T-helper 2 cell (primary cell): ENCODE measurements at places on chromosomes 6 and 20.

GRCh38 chr6:168345896-168346754, 26.5 kb upstream of the DACT2 start:
- DNase-seq, result no peak

DNA sequence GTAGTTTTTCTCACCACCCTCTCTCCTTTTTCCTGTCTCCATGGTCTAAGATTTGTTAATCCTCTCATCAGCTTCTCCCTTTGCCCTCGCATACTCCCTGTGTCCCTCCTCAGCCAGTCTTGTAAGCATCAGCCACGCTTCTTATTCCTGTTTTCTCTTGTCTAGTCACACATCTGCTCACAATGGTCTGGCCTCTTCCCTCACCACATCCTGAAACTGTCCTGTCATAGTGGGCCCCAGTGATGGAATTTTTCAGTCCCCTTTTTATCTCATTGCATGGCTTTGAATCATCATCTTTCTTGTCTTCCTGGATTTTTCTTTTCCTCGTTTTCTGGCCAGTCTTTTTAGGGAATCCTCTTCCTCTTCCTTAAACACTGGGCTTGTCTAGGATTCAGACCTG, 57.2 kb downstream of the GFRA4 start:
- DNase-seq, result no peak

DNA sequence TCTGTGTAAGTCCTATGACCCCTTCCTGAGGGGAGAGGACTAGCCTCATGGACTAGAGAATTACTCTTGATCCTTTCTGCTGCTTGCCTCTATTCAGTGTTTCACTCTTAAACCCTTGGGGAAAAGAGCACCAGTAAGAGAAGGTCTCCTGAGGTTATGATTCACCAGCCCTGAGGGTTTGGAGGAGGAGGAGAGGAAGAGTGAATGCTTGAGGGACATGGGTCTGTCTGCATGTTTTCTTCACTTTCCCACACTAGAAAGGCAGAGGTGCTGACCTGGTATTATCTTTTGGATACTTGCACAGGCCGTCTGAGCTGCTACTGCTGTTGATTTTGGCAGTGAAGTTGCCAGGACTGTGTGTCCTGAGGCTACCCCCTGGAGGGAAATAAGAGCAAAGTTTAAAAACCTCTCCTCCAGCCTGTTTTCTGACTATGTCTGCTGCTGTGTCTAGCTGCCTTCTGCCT, 78.3 kb downstream of the CD109 start:
- no peak for DNase-seq

GRCh38 chr20:41094353-41095055, 42.8 kb upstream of the PLCG1 start:
- no peak for DNase-seq

- DNase-seq, result no peak
Observed at GRCh38 chr6:17107863-17108262, 6.0 kb downstream of the STMND1 start.

DNA sequence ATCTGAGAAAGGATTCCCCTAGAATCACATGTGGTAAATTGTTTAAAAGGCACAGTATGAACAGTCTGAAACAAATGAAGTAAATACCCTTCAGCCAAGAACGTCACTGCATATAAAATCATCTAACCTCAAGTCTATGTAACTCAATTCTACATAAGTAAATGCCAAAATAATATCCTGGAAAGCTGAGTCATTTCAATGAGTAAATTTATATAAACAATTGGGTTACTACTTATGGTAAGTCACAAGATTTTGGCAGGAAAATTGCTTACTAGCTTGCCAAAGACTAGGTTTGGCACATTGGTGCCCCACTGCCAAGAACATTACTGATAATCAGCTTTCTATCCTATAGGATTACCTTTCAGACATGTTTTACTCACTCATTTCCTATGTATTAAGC, 8.4 kb downstream of the GMDS start:
- DNase-seq, result no peak
